ENCODE measurements at places on chromosomes 1 and 21. TPM values are rescaled to one million over a fixed set of nuclear protein-coding genes. Genes with fewer than 3 reads are reported as not detected.

DNA sequence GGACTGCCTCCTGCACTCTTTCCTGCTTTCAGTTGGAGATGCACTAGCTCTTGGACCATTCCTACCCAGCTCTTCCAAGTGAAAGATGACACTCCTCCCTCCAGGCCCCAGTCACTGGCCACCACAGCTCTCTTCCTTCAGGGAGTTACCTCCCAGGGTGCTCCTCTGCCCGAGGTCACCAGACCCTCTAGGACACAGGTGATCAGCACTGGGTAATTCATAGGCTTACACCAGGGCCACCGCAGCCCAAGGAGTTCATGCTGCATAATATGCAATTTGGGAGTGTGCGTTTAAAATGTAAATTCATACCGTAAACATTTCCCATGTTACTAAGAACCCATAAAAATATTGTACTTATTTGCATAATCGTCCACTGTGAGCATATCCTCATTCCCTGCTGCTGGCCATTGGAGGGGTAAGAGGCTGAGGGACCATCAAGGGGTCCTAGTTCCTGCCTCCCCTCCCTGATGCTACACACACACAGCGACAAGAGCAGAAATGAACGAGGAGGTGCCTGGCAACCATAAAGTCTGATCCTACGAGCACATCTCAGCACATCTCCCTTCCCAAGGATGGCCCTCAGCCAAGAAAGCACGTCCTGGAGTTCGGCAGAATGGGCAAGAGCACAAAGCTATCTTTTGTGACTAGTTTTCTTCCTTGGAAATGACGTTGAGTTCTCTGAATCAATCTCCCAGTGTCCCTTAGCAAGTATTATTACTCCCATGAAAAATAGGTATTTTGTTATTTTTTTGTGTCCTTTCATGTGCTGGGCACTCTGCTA lies 222.9 kb upstream of the RAB4A start:
- no peaks in the 10 kb centered on the region for H3K36me3 ChIP-seq
- H3K4me3 ChIP-seq: no peak overlapping the region
- no peaks in the 10 kb centered on the region for H3K4me1 ChIP-seq
- DNase-seq: no peak
- H3K27me3 ChIP-seq: no peaks in the 10 kb centered on the region
- H3K27ac ChIP-seq: no peak overlapping the region

GRCh38 chr1:48654606-48655210 lies 122.0 kb downstream of the BEND5 start:
- H3K4me3 ChIP-seq: no peak overlapping the region
- H3K36me3 ChIP-seq: no peaks in the 10 kb centered on the region
- H3K4me1 ChIP-seq: no peaks in the 10 kb centered on the region
- H3K27ac ChIP-seq: no peak overlapping the region
- H3K27me3 ChIP-seq: no peaks in the 10 kb centered on the region

GRCh38 chr1:25797939-25798338 lies 2.1 kb upstream of the SELENON start:
- no peaks in the 10 kb centered on the region for H3K27me3 ChIP-seq
- DNase-seq: no peak
- no peaks in the 10 kb centered on the region for H3K36me3 ChIP-seq
- H3K4me3 ChIP-seq: no peak overlapping the region
- H3K27ac ChIP-seq: no peak overlapping the region

DNA sequence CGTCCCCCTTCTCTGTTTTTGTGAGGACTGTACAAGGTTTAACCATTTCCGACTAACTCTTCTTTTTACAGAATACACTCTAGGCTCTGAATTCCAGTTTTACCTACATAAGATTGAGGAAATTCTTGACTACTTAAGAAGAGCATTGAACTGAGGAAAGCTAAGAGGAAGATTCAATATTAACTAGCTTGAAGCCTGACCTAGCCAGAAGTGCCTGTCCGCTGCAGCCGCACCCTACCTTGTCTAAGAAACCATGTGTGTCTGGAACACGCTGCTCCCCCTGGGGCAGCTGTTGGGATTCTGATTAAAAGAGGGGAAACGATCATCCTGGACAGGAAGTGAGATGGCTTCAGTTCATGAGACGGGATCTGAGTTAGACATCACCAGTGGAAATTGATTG lies 28.9 kb downstream of the CA6 start:
- DNase-seq: no peak
- no peaks in the 10 kb centered on the region for H3K27me3 ChIP-seq
- no peak overlapping the region for H3K27ac ChIP-seq
- no peak overlapping the region for H3K4me3 ChIP-seq
- no peaks in the 10 kb centered on the region for H3K4me1 ChIP-seq

DNA sequence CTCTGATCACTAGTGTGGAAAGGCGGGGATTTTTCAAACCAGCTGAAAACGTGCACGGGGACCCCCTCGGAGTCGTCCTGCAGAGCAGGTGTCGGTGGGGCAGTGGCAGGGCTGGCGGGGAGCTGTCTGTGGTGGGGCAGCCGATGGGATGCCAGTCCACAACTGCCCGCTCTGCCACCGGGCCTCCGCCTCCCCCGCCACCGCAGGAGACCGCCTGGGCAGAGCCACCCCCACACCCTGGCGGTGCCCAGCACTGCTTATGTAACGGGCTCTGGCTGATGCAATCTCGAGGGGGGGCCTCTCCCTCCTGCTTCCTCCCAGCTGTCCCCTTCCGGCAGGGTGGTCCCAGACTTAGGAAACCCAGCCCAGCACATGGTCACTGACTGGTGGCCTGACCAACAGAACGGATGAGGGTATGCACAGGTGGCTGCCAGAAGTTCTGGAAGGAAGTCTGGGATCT lies 9.3 kb downstream of the CHD5 start:
- no peaks in the 10 kb centered on the region for H3K36me3 ChIP-seq
- no peaks in the 10 kb centered on the region for H3K27me3 ChIP-seq
- no peaks in the 10 kb centered on the region for H3K4me1 ChIP-seq
- no peak overlapping the region for H3K27ac ChIP-seq

DNA sequence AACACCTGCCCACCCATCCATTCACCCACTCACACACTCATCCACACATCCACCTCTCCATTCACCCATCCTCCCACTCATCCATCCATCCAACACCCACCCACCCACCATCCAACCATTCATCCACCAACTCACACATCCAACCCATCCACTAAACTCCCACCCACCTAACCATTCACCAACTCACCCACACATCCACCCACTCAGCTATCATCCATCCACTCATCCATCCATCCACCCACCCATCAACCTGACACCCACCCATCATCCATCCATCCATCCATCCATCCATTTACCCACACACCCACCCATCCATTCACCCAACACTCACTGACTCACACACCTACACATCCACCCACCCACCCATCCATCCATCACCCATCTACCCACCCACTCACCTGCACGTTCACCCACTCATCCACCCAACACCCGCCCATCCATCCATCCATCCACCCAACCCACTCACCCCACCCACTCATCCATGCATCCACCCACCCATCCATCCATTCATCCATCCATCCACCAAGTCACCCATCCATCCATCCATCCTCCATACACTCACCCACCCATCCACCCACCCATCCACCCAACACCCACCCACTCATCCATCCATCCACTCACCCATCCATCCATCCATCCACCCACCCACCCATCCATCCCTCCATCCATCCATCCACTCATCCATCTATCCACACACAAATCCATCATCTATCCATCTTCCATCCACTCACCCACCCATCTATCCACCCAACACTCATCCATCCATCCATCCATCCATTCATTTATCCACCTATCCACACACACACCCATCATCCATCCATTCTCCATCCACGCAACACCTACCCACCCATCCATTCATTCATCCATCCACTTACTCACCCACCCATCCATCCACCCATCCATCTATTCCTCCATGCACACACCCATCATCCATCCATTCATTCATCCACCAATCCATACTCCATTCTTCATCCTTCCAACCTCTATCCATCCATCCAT lies 17.4 kb upstream of the PRDM16 start:
- no peaks in the 10 kb centered on the region for H3K4me1 ChIP-seq
- peaks cover 3% of the 10 kb centered on the region for H3K36me3 ChIP-seq
- H3K27me3 ChIP-seq: no peaks in the 10 kb centered on the region
- H3K4me3 ChIP-seq: no peak overlapping the region

DNA sequence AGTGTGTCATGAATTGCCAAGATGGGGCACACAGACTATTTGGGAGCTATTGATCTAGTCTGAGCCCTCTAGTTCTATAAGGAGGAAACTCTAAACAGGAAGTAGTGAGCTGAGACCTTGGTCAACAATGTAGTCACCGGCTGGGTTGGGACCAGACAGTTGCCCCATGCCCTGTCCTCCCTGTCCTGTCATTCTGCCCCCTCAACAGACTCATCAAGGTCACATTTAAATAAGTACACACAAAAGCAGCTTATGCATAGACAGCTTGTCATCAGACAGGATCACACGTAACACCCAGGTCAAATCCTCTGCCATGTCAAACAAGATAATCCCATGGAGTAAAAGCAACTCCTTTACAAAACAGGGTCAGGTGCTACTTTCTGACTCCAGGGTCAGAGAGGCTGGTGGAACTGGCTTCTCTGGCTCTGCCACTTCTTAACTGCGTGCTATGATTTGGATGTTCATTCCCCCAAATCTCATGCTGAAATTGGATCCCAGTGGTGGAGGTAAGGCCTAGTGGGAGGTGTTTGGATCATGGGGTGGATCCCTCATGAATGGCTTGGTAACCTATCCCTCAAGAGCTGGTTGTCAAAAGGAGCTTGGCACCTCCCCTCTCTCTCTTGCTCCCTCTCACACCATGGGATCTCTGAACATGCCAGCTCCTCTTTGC lies 128.9 kb downstream of the HIVEP3 start:
- H3K36me3 ChIP-seq: no peaks in the 10 kb centered on the region
- no peak for DNase-seq
- no peaks in the 10 kb centered on the region for H3K27me3 ChIP-seq
- no peaks in the 10 kb centered on the region for H3K4me1 ChIP-seq
- no peak overlapping the region for H3K27ac ChIP-seq

- no peak overlapping the region for H3K27ac ChIP-seq
- no peaks in the 10 kb centered on the region for H3K4me1 ChIP-seq
- DNase-seq: no peak
- no peak overlapping the region for H3K4me3 ChIP-seq
- H3K36me3 ChIP-seq: no peaks in the 10 kb centered on the region
Measured at GRCh38 chr1:8533907-8534306, 216.0 kb downstream of the SLC45A1 start.

DNA sequence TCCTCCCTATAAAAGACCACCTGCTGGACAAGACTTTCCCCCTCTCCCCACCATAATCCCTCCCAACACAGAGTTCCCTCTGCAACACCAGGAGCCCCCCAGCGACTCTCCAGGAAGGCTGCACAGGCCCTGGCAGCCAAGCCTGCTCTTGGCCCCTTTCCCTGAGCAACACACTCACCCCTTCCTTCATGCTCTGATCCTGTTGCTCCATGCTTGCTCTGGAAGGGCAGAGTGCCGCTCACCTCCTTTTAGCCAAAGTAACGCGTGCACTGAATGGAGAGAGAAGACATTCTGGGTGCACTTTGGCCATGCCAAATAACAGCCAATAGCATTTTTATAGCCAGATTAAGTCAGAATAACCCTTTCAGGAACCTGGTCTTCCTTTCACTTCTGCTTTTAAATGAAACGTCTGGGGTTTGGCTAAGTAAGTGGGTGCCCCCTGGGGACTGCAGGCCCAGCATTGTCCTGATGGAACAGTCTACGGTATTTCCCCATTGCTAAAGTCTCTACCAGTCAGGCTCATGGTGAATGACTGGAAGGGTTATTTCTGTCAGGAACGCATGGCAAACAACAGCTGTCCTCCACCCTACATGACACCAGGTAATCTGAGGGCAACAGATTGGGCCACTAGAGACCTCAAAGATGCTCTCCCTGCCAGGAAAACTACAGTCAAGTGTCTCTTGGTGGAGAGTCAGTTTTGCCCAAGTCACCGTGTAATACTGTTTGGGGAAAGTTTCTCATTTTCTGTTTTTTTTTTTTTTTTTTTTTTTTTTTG lies at the start of gene SLC2A5:
TSS of gene SLC2A5 (minus strand) at position 310 of the 775 bp plus-strand sequence. CDS start at position 211, 99 bp downstream.
- H3K27me3 ChIP-seq: no peaks in the 10 kb centered on the region
- no peak for DNase-seq
- no peak within 1 kb of the TSS for H3K4me3 ChIP-seq
- no peaks in the 10 kb centered on the region for H3K4me1 ChIP-seq

- H3K4me3 ChIP-seq: no peak overlapping the region
- H3K27ac ChIP-seq: no peak overlapping the region
- H3K4me1 ChIP-seq: no peaks in the 10 kb centered on the region
- H3K36me3 ChIP-seq: no peaks in the 10 kb centered on the region
- DNase-seq: no peak
- H3K27me3 ChIP-seq: no peaks in the 10 kb centered on the region
Measured at GRCh38 chr1:72649991-72650390, 367.7 kb upstream of the NEGR1 start.

DNA sequence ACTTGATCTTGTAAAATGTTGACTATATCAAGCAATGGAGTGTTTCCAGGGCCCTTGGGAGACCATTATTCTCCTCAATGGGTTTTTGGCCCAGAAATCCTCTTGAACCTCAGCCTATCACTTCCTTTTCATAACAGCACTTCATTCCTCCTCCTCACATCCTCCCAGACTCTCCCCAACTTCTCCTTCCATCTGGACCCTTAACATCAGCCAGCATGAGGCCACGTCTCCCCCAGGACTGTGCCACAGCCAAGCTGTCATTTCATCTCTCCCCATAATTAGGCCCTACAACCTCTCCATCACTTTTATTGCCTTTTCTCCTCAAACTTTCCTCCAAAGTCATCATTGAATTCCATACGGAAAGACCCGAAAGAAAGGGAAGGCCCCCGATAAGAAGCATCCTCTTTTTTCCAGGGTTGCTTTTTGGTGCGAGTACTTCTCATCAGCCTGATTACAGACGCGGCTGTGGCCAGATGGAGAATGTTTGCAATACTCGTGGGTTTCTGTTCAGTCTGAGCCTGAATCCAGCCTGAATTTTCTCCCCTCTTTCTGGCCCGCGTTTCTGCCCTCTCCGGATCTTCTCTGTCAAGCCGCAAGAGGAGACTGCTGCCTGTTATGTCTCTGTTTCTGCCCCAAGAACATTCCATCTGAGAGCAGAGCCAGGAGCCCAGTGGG lies 52.7 kb upstream of the SLC25A33 start:
- no peak overlapping the region for H3K27ac ChIP-seq
- no peaks in the 10 kb centered on the region for H3K27me3 ChIP-seq
- no peak for DNase-seq
- no peaks in the 10 kb centered on the region for H3K4me1 ChIP-seq
- no peaks in the 10 kb centered on the region for H3K36me3 ChIP-seq

GRCh38 chr1:211647711-211648121 lies 27.7 kb downstream of the NEK2 start:
- DNase-seq: no peak
- no peak overlapping the region for H3K27ac ChIP-seq
- H3K4me3 ChIP-seq: no peak overlapping the region
- H3K36me3 ChIP-seq: no peaks in the 10 kb centered on the region
- no peaks in the 10 kb centered on the region for H3K27me3 ChIP-seq
- peaks cover 5% of the 10 kb centered on the region for H3K4me1 ChIP-seq

- no peak for DNase-seq
- H3K4me3 ChIP-seq: no peak overlapping the region
- no peak overlapping the region for H3K27ac ChIP-seq
- no peaks in the 10 kb centered on the region for H3K4me1 ChIP-seq
Measured at GRCh38 chr1:54027848-54028247, 9.9 kb upstream of the LDLRAD1 start.

GRCh38 chr1:184574588-184574987 lies 180.1 kb downstream of the EDEM3 start:
- H3K36me3 ChIP-seq: no peaks in the 10 kb centered on the region
- no peaks in the 10 kb centered on the region for H3K4me1 ChIP-seq
- no peak for DNase-seq
- no peak overlapping the region for H3K27ac ChIP-seq
- H3K27me3 ChIP-seq: no peaks in the 10 kb centered on the region

RSPH1 gene
- not detected for total RNA-seq

LCE2B gene
- not detected for total RNA-seq

LAX1 gene
- not detected for total RNA-seq

PROK1 gene
- total RNA-seq: not detected

CTXND2 gene
- not detected for total RNA-seq

RAP1GAP gene
- total RNA-seq: 0.64 TPM

SLC9C2 gene
- not detected for total RNA-seq

PARK7 gene
- 103 TPM for total RNA-seq

JAM2 gene
- 54.1 TPM for total RNA-seq

Measured in ascending aorta (tissue), 2 donors.